Inflammatory macrophage treated with lipopolysaccharide for 4 hours (primary cell): ENCODE measurements at places on chromosomes 2 and 18.

GRCh38 chr18:59799383-59800015, 100.3 kb upstream of the PMAIP1 start:
- no peak for DNase-seq

DNA sequence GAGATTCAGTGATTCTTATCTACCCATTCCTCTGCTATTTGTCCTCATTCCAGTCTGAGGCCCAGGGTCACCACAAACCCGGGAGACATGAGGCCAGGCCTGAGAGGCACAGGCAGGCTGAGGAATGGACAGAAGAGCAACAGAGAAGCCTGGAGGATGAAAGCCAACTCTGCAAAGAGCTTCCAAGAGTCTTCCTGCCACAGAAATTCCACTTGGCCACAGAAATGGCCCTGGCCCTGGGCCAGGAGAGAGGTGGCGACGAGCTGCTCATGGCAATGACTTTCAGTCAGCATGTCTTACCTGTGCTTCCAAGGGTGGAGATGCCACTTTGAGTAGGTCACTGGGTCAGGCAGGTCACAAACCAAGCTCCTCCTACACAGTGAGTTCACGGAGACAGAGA, 155.3 kb upstream of the PKDCC start:
- no peak for DNase-seq

DNA sequence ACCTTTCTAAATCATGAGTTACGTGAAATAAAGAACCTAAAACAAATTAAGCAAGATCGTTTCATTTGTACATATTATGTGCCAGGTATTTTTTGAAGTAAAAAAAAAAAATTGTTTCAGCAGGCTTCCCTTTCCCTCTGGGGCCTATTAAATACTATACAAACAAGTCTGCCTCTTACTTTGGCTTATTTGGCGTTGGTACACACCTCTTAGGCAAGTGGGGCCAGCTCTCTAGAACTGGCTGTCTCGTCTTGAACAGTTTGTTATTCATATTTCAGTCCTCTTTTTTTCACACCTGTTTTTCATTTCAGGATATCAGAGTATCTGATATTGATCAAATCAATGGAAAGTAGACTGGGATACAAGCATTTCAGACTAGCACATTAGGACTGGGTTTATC, 27.4 kb upstream of the PPP3R1 start:
- DNase-seq = no peak

DNA sequence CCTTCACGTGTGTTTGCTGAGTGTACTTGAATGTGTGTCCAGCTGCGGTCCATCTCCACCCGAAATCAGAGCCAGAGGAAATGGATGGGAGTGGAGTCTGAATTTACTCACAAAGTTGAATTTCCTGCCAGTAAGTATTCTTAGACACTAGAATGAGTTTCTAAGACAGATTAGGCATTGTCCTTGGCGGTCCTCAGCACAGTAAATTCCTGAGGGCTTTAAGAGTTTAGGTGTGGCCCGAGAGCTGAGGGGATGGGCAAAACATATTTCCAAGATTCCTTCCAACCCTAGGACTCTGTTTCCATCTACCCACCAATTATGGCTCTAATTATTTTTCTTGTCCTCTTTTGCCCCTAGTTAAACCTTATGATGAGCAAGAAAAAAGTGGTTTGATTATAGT, 90.3 kb upstream of the PHLPP1 start:
- no peak for DNase-seq

DNA sequence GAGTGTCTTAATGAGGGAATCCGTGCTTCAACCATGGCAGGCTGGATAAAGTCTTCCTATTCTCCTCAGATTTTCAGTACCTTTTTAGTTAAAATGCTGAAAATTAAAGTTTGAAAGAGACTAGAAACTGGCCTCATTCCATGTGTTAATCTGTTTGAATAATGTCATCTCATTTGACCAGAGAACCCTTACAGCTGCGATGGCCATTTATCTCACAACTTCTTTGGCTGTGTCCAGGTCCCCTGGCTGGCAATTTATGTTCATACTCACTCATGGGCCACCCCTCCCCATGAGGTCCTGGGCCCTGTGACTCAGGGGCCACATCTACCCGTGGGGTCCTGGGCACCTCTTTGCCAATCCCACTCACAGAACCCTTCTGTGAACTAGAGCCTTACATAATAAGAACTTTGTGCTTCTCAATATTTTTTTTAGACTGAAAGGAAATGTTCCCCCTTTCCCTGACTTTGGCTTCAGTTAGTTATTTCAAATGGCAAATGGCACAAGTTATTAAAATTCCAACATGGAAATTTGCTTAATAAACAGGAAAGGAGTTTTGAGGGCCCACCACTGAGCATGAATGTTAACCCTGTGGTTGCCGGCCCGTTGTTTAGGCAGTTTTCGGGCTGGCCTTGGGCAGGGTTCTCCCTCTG, 134.6 kb downstream of the UXS1 start:
- DNase-seq = no peak

DNA sequence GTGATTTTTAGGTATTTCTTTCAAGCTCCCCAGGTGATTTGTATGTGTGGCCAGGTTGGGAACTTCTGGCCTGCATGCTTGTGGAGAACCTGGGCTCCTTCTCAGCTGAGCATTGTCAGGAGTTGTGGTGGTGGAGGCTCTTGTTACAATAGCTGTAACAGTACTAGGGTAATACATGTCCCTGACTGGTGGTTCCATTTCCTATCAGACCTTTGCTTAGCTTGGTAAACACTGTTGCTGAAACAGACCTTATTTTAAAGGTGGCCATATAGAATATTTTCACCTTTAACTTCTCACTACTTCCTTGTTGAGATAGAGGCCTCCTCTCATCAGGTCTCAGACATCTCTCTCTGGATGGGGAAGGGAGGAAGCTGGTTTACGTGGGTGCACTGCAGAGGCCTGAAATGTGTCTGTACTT, 79.2 kb downstream of the SETBP1 start:
- peak; percentile 10 for DNase-seq

GRCh38 chr18:23573626-23574431, 12.5 kb downstream of the NPC1 start:
- DNase-seq = peak; percentile 86

DNA sequence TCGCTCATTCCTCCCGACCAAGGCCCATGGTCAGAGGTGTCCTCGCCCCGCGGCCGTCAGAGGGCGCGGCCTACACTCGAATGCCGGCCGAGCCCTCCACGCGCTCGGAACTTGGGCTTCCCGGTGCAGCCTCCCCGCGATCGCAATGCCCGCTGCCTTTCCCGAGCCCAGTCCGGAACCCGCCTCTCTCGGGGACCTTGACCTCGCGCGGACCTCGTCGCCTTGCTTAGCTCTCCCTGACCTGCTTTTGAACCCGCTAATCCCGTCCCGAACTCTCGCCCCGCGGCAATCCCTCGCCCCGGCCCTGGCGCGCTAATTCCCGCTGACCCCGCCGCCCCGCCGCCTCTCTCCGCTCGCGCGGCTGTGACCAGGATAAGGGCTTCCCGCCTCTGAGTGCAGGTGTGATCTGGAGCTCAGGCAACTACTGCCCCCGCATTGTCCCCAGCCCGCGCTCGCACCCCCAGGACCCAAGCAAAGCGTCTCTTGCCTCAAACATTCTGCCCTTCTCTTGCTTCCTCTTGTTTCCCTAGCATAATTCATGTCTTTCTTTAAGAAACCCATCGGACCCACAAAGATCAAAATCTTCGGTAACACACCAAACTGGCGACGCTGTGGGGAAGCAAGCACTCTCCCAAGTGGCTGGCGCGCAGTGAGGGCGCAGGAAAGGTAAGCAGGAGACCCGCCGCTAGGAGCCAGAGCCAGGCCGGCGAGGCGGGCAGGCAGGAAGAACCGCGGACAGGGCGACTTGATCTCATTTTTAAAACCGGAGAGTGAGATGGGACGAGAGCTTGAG, 46.6 kb upstream of the ATP6V1B1 start:
- DNase-seq = no peak

DNA sequence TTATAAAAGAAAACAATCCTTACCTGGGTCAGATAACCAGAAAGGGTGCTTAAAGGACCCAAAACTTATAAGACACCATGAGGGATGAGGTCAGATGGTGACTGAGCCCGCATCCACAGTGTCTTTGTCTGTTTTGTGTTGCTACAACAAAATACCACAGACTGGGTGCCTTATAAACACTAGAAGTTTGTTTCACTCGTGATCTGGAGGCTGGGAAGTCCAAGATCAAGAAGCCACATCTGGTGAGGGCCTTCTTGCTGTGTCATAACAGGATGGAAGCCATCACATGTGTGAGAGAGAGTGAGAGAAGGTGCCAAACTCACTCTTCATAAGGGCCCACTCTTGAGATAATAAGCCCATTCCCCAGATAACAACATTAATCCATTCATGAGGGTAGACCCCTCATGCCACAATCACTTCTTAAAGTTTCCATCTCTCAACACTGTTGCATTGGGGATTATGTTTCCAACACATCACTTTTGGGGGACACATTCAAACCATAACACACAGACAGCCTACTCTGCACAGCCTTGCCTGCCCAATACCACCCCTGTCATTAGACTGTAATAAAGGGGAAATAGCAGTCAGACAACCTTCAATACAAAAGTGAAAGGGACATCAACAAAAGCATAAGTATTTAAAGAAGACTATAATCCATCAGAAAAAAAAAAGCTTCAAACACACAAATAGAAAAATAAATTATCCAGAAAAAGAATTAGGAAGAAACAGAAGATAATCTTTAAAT, 249.8 kb downstream of the ANAPC1 start:
- DNase-seq = peak; percentile 80

DNA sequence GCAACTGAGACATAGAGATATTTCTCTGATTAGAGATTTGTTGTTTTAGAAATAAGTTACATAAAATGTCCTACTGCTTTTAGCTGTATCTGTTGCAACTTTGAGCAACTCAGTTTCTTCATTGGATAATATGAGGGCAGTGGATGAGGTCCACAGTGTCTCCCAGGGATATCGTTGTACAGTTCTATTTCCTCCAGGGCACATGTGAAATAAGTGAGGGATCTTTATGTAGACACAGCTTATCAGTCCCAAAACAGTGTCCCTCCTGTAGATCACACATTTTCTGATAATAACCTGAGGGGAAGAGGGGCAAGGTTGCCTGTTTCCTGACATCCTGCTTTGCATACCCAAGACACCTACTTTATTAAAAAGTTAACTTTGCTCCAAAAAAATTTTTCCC, 1231.2 kb upstream of the ZEB2 start:
- no peak for DNase-seq

GRCh38 chr18:75142677-75143076, 66.3 kb downstream of the PTGR3 start:
- DNase-seq = no peak

GRCh38 chr2:208266936-208267335, 881 bp downstream of the PIKFYVE start:
- peak; percentile 34 for DNase-seq

DNA sequence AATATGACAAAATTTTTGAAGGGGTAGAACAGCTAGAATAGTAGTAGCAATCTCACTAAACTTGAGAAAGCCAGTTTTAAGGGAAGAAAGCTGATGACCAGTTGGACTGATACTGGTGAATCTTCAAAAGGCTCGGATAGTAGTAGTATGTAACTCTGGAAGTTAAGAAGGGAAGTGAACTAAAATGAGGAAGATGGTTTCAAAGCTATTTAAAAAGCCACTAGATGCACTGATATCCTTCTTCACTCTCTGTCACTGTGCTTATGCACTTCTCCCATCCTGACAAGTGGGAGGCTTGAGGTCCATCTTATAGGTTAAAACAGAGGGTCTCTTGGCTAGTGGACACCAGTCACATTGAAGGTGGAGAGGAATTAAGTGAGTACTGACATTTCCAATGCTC, 141.1 kb downstream of the NCOA1 start:
- peak; percentile 58 for DNase-seq

DNA sequence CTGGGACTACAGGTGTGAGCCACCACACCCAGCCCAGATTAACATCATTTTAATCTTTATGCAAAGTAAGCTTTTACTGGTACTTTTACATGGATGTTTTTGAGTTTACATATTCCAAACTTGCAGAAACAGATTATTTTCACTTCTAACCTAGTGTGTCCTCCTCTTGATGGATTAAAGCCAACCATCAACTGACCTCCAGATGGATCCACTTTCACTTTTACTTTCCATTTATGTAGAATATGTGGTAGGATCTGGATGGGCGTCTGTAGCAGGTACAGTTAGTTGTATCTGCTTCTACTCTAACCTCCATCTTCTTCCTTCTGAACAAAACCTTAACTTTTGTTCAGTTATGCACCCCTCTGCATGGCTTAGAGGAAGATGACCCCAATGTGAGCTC, 264.1 kb downstream of the CDH20 start:
- peak; percentile 24 for DNase-seq

GRCh38 chr2:49577041-49577440, 422.7 kb upstream of the FSHR start:
- no peak for DNase-seq

DNA sequence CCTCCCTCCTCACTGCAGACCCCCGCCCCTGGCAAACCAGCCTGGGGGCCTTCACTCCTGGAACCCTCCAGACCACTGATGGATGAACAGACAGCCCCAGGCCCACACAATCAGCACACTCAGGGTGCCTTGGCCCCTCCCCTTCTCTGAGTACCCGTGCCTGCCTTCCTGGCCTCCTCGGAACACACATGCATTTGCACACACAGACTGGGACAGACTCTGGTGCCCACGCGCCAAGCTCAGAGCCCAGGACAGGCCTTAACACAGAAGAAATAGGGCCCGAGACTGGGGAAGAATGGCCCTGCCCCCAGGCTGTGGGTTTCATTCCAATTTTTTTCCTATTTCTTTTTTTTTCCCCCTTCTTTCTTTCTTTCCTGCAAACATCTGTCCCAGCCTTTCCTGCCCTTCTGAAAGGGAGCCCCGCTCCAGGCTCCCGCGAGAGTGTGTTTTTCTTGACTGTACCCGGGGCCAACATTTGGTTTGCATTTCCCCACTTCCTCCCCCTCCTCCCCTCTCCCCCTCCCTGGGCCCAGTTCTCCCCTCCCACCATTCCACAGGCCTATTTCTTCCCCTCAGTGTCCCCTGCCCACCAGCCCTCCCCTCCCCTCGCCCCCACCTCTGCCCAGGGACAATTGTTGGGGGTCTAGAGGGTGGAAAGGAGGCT, 618 bp upstream of the TNS1 start:
- DNase-seq = peak; percentile 33

DNA sequence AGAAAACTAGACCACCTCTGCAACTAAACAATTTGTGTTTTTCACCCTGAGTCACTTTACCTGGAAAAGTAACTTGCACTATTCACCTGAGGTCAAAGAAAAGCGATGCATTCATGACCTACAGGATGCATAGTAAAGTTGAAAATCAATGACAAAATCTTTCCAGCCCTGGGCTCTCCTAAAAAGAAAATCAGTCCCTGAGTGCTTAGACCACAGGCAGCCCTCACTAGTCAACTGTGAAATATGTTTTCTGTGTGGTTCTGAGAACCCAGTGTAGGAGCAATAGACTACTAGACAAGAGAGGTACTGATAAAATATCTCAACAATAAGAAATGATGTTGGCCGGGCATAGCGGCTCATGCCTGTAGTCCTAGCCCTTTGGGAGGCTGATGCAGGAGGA, 133.1 kb downstream of the TXNL1 start:
- DNase-seq = no peak
